ENCODE measurements at places on chromosomes 16 and 17.

- DNase-seq, result no peak
Measured at GRCh38 chr17:77961741-77962140, 3.2 kb downstream of the TNRC6C start.

DNA sequence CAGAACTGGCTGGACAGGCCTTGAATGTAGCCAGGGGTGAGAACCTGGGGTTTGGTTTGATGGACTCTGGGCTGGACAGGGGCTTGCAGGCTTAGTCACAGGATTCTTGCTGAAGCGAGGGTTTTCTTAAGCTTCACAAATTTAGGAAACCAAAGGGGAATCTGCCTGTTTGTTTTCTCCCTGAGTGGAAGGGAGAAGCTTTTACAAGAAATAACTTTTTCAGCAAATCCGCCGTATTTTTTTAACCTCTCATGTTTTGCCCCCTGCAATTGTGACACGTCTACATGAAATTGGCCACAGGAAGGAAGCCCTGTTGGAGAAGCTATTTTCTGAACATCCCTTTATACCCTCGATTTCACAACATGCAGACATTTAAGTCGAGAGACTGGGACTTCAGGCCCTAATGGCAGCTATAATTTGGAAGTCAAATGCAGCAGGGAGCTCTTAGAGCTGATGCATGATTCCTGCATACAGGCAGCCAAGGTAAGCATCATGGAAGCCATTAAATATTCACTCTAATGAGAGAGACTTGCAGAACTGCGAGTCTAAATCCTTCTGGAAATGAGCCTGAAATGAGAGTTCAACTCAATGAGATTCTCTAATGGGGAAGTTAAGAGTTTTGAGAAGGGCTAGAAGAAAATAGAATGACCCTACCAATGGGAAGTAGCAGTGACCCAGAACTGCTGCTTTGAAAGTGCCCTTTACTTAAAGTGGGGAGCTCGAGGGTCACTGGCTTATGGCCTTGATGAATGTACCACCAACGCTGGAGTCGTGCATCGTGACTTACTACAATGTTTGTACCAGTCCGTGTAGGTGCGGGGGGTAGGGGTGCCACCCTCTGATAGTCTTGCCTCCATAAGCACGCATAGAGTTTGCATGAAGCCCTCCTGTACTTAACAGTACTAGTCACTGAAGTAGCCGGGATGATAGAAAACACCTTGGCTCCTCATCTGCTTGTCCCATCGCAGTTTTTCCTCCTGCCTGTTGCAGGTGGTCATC lies 45.1 kb upstream of the IRF8 start:
- peak; percentile 18 for DNase-seq

DNA sequence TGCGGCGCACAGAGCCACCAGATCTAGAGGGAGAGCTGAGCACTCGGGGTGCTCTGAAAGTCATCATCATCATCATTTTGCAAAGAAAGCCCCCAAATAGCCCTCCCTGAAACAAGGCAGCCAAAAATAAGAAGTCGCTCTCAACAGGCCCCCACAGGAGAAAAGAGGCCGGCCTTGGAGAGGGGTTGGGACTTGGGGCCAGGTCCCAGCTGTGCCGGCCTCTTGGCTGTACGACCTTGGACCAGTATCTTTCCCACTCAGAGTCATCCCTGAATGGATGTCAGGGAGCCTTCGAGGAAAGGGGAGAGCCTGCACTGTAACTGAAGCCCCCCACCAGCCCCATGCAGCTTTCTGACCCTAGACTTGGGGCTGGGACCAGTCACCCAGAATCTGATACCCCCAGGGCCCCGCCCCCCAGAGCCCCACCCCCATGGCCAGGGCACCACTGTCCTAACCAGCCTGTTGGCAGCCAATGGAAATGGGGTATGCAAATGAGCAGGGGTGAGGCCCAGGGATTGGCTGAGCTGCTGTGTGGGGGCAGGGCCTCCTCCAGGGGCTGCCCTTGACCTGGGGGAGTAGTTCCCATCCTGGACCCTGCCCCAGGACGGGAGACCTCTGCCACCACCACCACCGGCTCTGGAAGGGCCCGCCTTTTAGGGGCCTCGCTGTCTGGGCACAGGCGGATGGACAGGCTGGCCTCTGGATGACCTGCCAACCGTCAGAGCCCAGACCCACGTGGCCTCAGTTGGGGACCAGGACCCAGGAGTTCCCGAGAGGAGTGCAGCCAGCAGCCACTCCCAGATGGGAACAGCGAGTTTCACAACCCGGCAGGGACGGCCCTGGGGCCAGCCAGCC lies 15.4 kb downstream of the ZFPM1 start:
- no peak for DNase-seq

- DNase-seq, result no peak
Measured at GRCh38 chr17:76543482-76543825, 3.6 kb downstream of the PRCD start.

DNA sequence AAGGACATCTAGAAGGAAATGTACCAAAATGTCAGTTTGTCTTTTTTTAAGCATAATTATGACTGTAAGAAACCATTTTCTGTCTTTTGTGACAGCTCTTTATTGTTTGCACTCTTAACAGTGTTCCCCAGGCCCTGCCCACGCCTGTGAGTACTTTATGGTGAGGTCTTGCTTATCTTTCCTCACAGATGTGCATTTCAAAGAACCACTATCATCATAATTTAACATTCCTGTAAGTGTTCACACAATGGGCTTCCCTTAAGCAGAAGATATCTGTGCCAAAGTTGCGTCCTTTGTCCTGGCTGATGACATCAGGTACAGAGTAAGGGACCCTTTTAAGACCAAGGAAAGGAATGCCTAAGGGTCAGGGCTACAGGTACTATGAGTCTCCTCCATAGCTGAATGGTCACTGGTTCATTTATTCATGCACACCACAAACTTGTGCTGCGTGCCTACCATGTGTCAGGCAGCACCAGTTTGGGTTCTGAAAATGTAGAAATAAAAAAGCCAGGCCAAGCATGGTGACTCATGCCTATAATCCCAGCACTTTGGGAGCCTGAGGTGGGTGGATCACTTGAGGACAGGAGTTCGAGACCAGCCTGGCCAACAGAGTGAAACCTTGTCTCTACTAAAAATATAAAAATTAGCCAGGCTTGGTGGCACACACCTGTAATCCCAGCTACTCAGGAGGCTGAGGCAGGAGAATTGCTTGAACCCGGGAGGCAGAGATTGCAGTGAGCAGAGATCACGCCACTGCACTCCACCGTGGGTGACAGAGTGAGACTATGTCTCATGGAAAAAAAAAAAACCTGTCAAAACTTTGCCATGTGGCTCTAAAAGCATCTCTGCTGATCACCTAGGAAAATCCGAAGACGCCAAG lies 55.4 kb upstream of the NLK start:
- no peak for DNase-seq

DNA sequence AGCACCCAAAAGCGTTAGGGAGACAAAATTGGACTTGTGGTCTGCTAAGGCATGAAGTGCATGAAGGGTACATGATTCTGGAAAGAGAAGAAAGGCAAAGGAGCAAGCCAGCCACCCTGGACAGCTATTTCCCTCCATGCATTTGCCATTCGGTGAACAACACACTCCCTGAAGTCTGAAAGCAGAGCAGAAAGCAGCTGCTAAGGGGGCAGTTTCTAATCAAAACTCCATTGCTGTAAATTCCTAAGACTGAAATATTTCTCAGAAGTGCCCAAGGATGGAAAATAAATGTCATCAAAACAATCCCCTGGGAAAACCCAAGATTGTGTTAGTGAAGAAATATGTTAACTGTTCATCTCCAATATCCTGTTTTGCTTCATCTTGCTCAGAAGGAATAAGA lies 44.3 kb downstream of the PMP22 start:
- DNase-seq, result no peak

DNA sequence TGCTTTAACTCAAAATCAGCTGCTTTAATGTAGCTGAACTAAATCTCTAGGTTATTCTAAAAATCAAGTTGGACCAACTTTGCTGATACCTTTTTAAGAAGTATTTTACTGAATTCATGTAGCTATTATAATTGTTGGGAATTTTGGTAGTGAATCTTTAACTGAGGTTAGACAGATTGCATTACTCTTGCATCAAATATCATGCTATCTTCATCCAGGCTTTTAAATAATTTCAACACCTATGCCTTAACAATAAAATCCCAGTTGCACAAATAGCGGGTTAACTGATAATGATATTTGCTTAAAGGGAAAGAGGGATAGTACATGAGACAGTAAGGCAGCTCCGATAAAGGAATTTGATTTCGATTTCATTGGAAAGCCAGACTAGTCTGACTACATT lies 241.3 kb upstream of the TBX2 start:
- DNase-seq, result no peak

- DNase-seq, result peak; percentile 33
Measured at GRCh38 chr17:79325709-79326430, 251.2 kb downstream of the ENGASE start.
